T-cell (primary cell): ENCODE measurements at places on chromosomes 4 and X. TPM values are rescaled to one million over a fixed set of nuclear protein-coding genes. Genes with fewer than 3 reads are reported as not detected.

Gene MAGEA8
- not detected for total RNA-seq

Gene PGAM4
- total RNA-seq = not detected

Gene CTAG1A
- not detected for total RNA-seq

Gene HTN3
- total RNA-seq = not detected

Gene TMPRSS11E
- not detected for total RNA-seq

Gene HSFX4
- not detected for total RNA-seq
